Activated T-helper 1 cell treated with anti-CD3 and anti-CD28 coated beads, Interleukin-2, amount 50 U/mL, for 16 hours (primary cell): ENCODE measurements at places on chromosomes 16 and 17.

DNA sequence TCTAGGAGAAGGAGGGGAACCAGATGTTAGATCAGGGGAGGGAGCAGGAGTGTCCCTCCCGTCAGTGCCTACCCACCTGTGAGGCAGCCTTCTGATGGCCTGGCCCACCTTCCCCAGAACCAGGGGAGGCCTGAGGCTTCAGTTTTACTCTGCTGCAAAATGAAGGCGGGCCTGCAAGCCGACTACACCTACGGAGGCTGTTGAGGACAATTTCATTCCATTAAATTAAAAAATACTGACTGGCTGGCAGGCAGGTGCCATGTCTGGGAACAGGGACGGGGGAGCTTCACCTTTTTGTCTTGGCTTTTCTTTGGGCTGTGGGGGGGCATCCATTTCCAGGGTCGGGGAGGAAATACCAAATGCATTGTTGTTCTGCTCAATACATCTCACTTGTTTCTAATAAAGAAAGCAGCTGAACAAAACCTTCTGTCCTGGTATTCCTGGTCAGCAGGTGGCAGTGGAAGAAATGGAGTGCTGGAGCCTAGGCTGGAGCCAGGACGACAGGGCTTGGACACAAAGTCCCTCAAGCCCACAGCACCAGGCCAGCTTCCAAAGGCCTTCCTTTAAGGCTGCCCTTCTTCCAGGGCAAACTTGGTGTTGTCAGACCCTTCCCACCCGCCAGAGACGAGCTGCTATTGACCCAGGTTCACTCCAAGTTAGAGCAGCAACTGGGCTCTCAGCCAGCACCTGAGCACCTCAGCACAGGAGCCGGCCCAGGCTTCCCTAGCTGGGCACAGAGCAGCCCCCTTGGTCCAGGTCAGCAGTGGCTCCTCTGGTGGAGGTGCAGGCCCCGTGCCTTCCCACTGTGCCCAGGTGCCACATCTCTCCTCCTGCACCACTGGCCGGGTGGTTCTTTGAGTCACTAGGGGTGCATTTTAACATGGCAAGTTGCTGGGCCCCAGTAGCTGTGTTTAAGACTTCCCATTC lies 23.5 kb downstream of the PLCD3 start:
- no peak for DNase-seq

DNA sequence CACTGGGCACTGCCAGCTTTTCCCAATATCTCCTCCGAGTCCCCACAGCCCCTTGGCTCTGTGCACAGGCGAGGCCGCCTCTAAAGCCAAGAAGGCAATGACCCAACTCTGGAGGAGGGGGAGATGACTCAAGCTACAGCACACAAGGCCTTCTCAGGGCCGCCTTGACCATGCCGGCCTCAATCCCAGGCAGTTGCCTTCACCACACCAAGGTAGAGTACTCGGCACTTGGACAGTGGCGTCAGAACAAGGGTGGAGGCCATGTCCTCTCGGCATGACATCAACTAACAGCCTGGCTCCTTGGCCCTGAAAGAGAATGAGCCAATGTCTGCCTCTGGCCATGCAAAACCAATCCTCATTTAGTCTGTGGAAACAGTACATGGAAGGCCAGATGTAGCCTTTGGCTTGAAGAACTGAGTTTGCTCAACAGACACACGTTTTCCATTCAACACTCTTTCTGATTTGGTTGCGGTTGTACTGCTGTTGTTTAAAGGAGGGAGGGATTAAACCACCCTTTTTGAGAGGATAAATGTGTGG lies 139.6 kb downstream of the XYLT1 start:
- DNase-seq, result no peak

GRCh38 chr17:80381416-80381923 lies 33.5 kb upstream of the ENDOV start:
- no peak for DNase-seq

- no peak for DNase-seq
Observed at GRCh38 chr16:90077757-90078578, 837 bp upstream of the PRDM7 start.

- no peak for DNase-seq
Observed at GRCh38 chr16:81907681-81908080, 103.6 kb downstream of the SDR42E1 start.

DNA sequence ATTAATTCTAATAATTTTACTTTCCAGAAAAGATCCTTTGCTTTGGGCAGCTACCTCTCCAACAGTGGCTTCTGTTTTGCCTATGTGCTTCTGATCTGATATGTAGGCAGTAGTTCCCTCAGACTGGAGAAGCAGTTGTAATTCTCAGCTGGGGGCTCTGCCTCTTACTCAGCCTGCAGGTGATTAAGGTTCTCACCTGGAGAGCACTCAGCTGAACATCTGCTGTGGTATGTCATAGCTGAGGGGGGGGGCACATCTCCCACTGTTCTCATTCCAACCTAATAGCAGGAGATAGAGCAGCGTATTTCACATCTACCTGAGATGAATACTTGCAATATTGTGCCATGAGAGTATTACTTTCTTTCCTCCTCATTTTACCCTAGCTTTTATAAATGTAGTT lies 511.9 kb upstream of the CDH8 start:
- DNase-seq, result no peak

DNA sequence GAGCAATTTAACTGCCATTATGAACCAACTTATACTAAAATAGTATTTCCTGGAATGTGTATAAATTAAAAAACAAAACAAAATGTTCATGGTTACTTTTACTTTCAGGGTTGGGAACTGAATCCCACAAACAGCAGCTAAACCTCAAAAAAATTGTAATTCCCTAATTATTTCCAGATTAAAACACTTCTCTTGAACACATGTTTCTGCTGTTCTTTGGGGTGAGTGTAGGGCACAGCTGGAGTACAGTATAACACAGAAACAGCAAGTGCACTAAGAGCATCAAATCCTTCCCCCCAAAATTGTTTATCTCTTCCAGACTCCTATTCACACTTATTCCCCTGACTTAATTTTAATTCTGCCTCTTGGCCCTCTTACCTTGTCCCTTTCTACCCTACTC lies 56.4 kb downstream of the KANSL1 start:
- no peak for DNase-seq
